ENCODE measurements at places on chromosomes 2 and 18.
A peak's percentile ranks its signal among the peaks of the same experiment; 100 is the strongest.

DNA sequence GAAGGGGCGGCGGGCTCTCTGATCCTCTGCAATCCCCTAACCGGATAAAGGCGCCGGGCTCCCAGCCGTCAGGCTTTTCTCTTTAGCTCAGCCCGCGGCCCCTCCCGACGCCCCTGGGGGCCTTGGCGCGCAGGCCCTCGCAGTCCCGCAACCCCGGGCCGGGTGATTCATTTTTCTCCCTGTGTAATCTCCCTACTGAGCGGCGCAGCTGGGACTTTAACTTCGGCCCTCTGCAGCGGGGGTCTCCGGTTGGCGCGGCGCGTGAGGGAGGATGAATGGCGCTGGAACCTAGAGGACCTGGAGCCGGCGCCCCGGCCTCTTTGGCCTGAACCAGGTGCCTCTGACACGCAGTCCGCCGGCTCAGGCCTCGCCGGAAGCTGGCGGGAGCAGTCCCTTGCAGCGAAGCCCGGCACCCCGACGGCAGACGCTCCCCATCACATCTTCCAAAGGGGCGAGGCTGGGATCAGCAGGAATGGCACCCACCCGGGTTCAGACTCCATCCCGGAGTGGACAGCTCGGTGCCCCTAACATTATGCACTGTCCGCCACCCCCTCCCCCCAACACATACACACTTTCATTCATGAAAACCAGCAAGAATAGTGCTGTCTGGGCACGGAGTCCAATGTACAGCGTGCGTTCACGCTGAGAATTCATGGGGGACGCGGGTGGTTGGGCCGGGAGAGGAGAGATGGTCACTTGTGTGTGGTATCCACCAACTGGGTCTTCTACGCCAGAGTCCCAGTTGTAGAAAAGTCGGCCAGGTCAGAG is 1.2 kb downstream of the CNGA3 start:
- H3K27ac ChIP-seq, result no peak overlapping the region
- no peak overlapping the region for H3K4me3 ChIP-seq
- H3K36me3 ChIP-seq, result no peaks in the 10 kb centered on the region
- 0 out of 2 replicates have a peak, but pooled peaks cover 4% of the 10 kb centered on the region for H3K27me3 ChIP-seq
- H3K4me1 ChIP-seq, result no peaks in the 10 kb centered on the region

- H3K27ac ChIP-seq, result no peak overlapping the region
- no peaks in the 10 kb centered on the region for H3K36me3 ChIP-seq
- no peak overlapping the region for H3K4me3 ChIP-seq
- H3K27me3 ChIP-seq, result no peaks in the 10 kb centered on the region
- DNase-seq, result no peak
Measured at GRCh38 chr2:153953761-153954160, 82.0 kb downstream of the GALNT13 start.

DNA sequence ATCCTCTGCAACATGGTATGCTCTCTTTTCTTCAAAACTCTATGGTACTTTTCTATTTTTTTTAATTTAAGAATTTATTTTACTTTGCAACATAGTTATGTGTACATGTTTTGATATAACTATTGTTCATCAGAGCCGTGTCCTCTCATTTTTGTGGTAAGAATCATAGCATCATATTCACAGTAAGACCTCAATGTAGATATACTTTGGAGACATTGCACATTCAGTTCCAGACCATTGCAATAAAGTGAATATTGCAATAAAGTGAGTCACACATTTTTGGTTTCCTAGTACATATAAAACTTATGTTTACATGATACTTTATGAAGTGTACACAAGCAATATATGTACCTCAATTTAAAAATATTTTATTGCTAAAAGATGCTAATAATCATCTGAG is 22.7 kb upstream of the LINC00305 start:
- H3K4me3 ChIP-seq, result no peak overlapping the region
- H3K36me3 ChIP-seq, result no peaks in the 10 kb centered on the region
- no peaks in the 10 kb centered on the region for H3K4me1 ChIP-seq
- no peaks in the 10 kb centered on the region for H3K27me3 ChIP-seq
- DNase-seq, result no peak

GRCh38 chr2:241072151-241072550 is 29.9 kb downstream of the MTERF4 start:
- no peak overlapping the region for H3K27ac ChIP-seq
- no peaks in the 10 kb centered on the region for H3K4me1 ChIP-seq

GRCh38 chr2:216084547-216084946 is 2.8 kb downstream of the TMEM169 start:
- H3K27me3 ChIP-seq, result no peaks in the 10 kb centered on the region
- no peak overlapping the region for H3K4me3 ChIP-seq
- no peak overlapping the region for H3K27ac ChIP-seq

GRCh38 chr18:13438507-13439056 is 220.0 kb downstream of the LDLRAD4 start:
- no peaks in the 10 kb centered on the region for H3K36me3 ChIP-seq
- peak; percentile 9 for DNase-seq
- H3K27ac ChIP-seq, result peak overlapping the region; percentile 58
- peaks cover 16% of the 10 kb centered on the region for H3K4me1 ChIP-seq
- no peaks in the 10 kb centered on the region for H3K27me3 ChIP-seq
- peak overlapping the region; percentile 28 for H3K4me3 ChIP-seq

DNA sequence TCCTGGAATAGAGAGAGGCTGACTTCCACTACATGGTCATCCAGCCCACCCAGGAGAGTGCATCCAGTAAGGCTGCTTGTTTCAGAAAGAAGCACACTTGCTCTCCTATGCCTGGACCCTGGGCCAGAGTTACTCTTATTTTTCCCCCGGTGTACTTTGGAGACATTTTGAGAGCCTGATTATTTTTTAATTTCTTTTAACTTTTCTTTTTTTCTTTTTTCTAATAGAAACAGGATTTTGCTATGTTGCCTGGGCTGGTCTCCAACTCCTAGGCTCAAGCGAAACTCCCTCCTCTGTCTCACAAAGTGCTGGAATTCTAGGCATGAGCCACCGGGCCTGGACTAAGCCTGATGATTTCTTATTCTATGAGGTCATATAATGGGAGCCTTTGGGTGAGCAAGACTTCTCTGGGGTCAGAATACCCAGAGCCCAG is 62.2 kb downstream of the RPL37A start:
- DNase-seq, result no peak
- H3K36me3 ChIP-seq, result no peaks in the 10 kb centered on the region
- no peak overlapping the region for H3K4me3 ChIP-seq
- no peak overlapping the region for H3K27ac ChIP-seq

DNA sequence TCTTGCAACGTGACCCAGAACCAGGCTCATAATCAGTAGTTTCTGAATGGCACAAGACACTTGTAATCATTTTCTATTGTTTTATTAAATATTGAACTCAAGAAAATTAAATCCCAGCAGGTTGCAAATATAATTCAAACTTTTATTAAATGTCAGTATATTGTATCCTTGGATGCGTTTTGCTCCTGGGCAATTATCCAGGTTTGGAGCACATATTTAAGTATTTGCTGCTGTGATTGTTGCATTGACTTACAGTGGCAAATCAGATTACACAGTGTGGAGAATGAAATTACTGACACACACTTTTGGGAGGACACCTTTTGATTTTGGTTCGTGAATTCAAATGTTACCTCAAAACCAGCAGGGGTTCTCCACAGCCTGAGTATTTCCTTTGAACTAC is 27.1 kb upstream of the TMEM178A start:
- H3K36me3 ChIP-seq, result no peaks in the 10 kb centered on the region
- H3K27me3 ChIP-seq, result no peaks in the 10 kb centered on the region

DNA sequence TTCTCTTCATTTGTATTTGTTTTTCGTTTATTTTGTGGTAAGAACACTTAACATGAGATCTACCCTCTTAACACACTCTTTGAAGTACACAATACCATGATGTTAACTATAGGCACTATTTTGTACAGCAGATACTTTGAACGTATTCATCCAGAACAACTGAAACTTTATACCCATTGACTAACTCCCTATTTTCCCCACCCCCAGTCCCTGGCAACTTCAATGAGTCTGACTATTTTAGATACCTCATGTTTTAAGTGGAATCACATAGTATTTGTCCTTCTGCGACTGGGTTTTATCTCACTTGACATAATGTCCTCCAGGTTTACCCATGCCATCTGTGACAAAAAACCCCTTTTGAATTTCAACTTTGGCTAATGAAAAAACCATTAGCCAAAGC is 356.3 kb upstream of the CDH20 start:
- H3K27ac ChIP-seq, result no peak overlapping the region
- no peaks in the 10 kb centered on the region for H3K36me3 ChIP-seq
- no peaks in the 10 kb centered on the region for H3K27me3 ChIP-seq
- no peaks in the 10 kb centered on the region for H3K4me1 ChIP-seq
- H3K4me3 ChIP-seq, result no peak overlapping the region

- H3K4me1 ChIP-seq, result no peaks in the 10 kb centered on the region
- H3K4me3 ChIP-seq, result no peak overlapping the region
- no peak overlapping the region for H3K27ac ChIP-seq
- no peak for DNase-seq
- no peaks in the 10 kb centered on the region for H3K27me3 ChIP-seq
Measured at GRCh38 chr18:30106356-30106755, 936.2 kb downstream of the DSC3 start.

GRCh38 chr2:210620456-210620855 is 64.1 kb downstream of the CPS1 start:
- H3K27me3 ChIP-seq, result no peaks in the 10 kb centered on the region
- no peak overlapping the region for H3K27ac ChIP-seq
- H3K4me1 ChIP-seq, result 0 out of 2 replicates have a peak, but pooled peaks cover 7% of the 10 kb centered on the region

- no peak overlapping the region for H3K4me3 ChIP-seq
- no peaks in the 10 kb centered on the region for H3K36me3 ChIP-seq
- no peaks in the 10 kb centered on the region for H3K27me3 ChIP-seq
- DNase-seq, result no peak
Measured at GRCh38 chr2:64699712-64700111, 46.0 kb upstream of the SERTAD2 start.

- DNase-seq, result no peak
- H3K27ac ChIP-seq, result no peak overlapping the region
- H3K36me3 ChIP-seq, result no peaks in the 10 kb centered on the region
- no peak overlapping the region for H3K4me3 ChIP-seq
- H3K27me3 ChIP-seq, result no peaks in the 10 kb centered on the region
Measured at GRCh38 chr2:190578158-190579057, 43.9 kb upstream of the NEMP2 start.

- H3K4me1 ChIP-seq, result no peaks in the 10 kb centered on the region
- no peaks in the 10 kb centered on the region for H3K36me3 ChIP-seq
- H3K27ac ChIP-seq, result no peak overlapping the region
Measured at GRCh38 chr18:79489051-79489898, 93.5 kb downstream of the NFATC1 start.

GRCh38 chr2:205948496-205948837 is 137.5 kb downstream of the INO80D start:
- H3K27ac ChIP-seq, result no peak overlapping the region
- no peaks in the 10 kb centered on the region for H3K36me3 ChIP-seq
- no peaks in the 10 kb centered on the region for H3K4me1 ChIP-seq
- H3K27me3 ChIP-seq, result no peaks in the 10 kb centered on the region
- H3K4me3 ChIP-seq, result no peak overlapping the region

- no peaks in the 10 kb centered on the region for H3K27me3 ChIP-seq
- H3K36me3 ChIP-seq, result no peaks in the 10 kb centered on the region
- DNase-seq, result no peak
- H3K27ac ChIP-seq, result no peak overlapping the region
- H3K4me1 ChIP-seq, result no peaks in the 10 kb centered on the region
Measured at GRCh38 chr18:3816610-3817363, 366.8 kb downstream of the TGIF1 start.

- no peaks in the 10 kb centered on the region for H3K4me1 ChIP-seq
- DNase-seq, result no peak
- no peak overlapping the region for H3K27ac ChIP-seq
- H3K36me3 ChIP-seq, result no peaks in the 10 kb centered on the region
Measured at GRCh38 chr18:22523481-22523880, 105.8 kb upstream of the CTAGE1 start.

GRCh38 chr2:70981866-70982810 is 3.7 kb downstream of the ANKRD53 start:
- H3K4me3 ChIP-seq, result no peak overlapping the region
- H3K4me1 ChIP-seq, result peaks cover 4% of the 10 kb centered on the region
- H3K36me3 ChIP-seq, result no peaks in the 10 kb centered on the region
- no peaks in the 10 kb centered on the region for H3K27me3 ChIP-seq

GRCh38 chr2:228703152-228703551 is 521.7 kb upstream of the SPHKAP start:
- no peaks in the 10 kb centered on the region for H3K4me1 ChIP-seq
- H3K36me3 ChIP-seq, result no peaks in the 10 kb centered on the region
- H3K27me3 ChIP-seq, result no peaks in the 10 kb centered on the region
- no peak for DNase-seq

- no peaks in the 10 kb centered on the region for H3K4me1 ChIP-seq
- no peak for DNase-seq
- no peaks in the 10 kb centered on the region for H3K27me3 ChIP-seq
- H3K36me3 ChIP-seq, result no peaks in the 10 kb centered on the region
- no peak overlapping the region for H3K27ac ChIP-seq
Measured at GRCh38 chr2:211854832-211855231, 683.8 kb downstream of the ERBB4 start.

DNA sequence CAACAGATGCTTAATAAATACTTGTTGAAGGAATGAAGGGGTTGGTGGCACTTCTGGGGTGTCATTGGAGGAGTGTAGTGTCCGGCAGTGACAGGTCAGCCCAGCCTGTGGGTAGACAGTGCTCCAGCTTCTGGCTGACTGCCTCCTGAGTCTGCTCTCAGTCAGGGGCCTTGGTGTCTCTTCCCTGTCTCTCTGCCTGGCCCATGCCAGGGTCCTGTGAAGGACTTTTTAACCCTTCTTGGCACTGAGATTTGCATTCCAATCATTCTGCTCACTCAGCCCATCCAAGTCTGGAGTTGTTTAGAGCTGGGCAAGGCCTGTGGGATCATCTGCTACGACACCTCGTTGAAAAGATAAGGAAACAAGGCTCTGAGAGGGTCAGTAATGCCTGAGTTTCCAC is 1.4 kb upstream of the KCNK3 start:
- H3K4me3 ChIP-seq, result no peak overlapping the region
- DNase-seq, result no peak
- peaks cover 59% of the 10 kb centered on the region for H3K27me3 ChIP-seq
- no peaks in the 10 kb centered on the region for H3K36me3 ChIP-seq

- H3K27me3 ChIP-seq, result no peaks in the 10 kb centered on the region
- H3K4me1 ChIP-seq, result no peaks in the 10 kb centered on the region
- no peaks in the 10 kb centered on the region for H3K36me3 ChIP-seq
- no peak for DNase-seq
- H3K4me3 ChIP-seq, result no peak overlapping the region
Measured at GRCh38 chr2:128791120-128791984, 472.7 kb upstream of the HS6ST1 start.

DNA sequence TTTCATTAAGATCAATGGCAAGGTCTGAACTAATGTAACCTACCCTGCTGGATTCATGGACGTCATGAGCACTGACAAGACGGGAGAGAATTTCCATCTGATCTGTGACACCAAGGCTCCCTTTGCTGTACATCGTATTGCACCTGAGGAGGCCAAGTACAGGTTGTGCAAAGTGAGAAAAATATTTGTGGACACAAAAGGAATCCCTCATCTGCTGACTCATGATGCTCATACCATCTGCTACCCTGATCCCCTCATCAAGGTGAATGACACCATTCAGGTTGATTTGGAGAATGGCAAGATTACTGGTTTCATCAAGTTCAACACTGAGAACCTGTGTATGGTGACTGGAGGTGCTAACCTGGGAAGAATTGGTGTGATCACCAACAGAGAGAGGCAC is 82.3 kb upstream of the NDUFV2 start:
- H3K27me3 ChIP-seq, result no peaks in the 10 kb centered on the region
- no peak overlapping the region for H3K27ac ChIP-seq
- no peak for DNase-seq
- H3K4me3 ChIP-seq, result no peak overlapping the region
- no peaks in the 10 kb centered on the region for H3K36me3 ChIP-seq
